ENCODE measurements at places on chromosomes 4 and X. TPM values are rescaled to one million over a fixed set of nuclear protein-coding genes. Genes with fewer than 3 reads are reported as not detected.

Gene ADRA2C
- 1.1 TPM for total RNA-seq

Gene TMEM35A
- total RNA-seq: 8.0 TPM

Gene FAM149A
- 17.4 TPM for total RNA-seq

DNA sequence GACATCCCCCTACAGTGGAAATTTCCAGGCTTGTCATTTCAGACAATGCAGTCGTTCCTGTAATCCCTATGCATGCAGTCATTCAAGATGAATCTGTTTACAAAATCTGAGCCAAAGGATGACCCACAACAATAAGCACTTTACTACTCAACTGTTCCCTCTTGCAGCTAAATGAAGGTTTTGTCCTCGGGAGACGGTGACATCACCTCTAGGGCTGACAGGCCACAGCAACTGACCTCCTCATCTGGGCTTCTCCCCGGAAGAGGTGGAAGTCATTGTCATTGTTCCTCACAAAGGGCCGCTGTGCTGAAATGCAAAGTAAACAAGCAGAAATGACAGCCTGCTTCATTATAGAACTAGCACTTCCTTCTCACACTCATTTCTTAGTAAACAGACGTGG, 29.2 kb downstream of the CLRN2 start:
- no peak for DNase-seq

GRCh38 chr4:60805500-60806313, 394.4 kb upstream of the ADGRL3 start:
- no peak for DNase-seq

DNA sequence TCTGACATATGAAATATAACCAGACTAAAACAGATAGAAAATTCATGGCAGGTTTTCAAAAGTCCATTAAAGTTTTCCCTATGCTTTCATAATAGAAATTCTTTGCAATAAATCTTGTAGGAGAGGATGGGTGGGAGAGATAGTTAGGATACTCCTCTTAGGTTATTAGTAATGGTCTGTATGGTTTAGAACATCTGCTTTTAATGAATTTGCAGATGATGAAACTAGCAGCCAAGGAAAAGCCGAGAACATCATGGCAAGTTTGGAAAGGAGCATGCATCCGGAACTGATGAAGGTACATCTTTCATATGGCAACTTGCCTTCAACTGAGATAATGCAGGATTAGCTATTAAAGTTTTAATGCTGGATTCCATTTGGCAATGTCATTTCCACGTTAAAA, 70.7 kb downstream of the DOCK11 start:
- peak; percentile 37 for DNase-seq

GRCh38 chr4:185847352-185848097, 35.5 kb upstream of the SORBS2 start:
- DNase-seq: no peak

Data from urinary bladder (tissue), 4 donors.